Left ventricle myocardium inferior (tissue), 1 donor: ENCODE measurements at places on chromosomes 12 and 14.

GRCh38 chr12:128942960-128943477 lies 89.7 kb downstream of the GLT1D1 start:
- no peak for DNase-seq

- no peak for DNase-seq
Observed at GRCh38 chr12:97927977-97928376, 465.4 kb downstream of the RMST start.

DNA sequence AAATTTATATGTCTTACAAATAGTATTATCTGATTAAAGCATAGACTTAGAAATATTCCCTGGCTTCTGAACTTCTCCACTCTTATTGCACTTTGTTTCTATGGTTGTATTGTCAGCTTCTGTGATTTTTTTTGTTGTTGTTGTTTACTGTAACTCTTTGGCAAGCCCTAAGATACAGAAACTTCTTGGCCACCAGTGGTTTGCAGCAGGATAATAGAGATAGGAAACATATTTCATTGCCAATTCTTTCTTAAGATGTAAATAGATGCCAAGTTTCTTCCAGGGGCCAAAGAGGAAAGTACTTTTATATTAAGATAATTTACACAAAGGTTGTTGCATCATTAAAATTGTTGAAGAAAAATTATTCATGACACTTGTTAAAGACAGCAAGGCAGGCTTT lies 123.8 kb downstream of the PTPRB start:
- no peak for DNase-seq

DNA sequence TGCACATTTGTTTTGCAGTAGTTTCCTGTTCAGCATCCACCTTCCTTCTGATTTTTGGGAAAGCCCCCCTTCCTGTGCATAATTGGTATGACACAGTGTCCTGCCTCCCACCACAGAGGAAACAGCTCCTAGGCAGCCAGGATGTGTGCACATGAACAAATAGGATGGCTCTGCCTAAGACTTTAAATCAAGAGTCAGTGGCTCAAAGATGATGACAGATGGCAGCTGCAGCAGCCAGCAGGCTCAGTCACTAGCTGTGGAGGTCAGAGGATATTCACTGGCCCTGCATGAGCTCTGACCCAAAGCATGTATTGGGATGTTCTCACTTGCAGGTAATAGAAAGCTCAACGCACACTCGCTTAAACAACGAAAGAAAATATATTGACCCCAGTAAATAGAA lies 90.3 kb downstream of the KCNK10 start:
- DNase-seq = no peak

DNA sequence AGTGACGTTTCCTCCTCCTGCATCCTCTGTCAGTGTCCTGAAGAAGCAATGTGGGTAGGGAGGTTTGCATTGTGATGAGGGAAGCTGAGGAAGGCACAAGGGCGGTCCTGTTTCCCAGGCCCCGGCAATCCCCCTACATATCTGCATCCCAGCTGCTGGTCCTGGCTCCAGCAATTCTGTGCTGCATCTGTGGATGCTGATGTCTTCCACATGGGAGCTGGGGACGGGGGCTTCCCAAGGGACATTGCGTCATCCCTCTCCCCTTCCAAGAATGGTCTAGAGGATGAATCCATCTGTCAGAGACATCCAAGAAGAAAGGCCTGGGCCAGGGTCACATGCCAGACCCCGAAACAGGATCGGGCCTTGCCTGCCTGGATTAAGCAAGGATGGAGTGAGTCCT lies 52.1 kb downstream of the TSPAN11 start:
- peak; percentile 77 for DNase-seq

DNA sequence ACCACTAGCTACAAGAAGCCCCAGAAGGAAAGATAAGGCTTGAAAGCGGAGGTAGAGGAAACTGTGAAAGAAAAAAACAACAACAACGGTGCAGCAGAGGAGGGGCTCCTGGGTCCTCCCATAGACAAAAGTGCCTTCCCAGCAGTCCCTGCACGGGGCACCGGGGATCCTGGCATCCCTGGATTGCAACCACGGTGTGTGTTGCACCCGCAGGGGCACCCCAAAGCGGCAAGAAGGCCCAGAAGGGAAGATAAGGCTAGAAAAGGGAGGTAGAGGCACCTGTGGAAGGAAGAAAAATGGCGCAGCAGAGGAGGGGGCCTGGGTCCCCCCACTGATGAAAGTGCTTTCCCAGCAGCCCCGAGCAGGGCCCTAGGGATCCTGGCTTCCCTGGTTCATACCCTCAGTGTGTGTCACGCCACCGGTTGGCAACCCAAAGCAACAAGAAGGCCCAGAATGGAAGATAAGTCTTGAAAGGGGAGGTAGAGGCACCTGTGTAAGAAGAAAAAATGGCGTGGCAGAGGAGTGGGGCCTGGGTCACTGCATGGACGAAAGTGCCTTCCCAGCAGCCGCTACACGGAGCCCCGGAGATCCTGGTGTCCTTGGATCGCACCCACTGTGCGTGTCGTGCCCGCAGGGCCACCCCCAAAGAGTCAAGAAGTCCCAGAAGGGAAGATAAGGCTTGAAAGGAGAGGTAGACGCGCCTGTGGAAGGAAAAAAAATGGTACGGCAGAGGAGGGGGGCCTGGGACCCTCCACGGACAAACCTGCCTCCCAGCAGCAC lies 281.0 kb downstream of the ALG10 start:
- no peak for DNase-seq

- no peak for DNase-seq
Observed at GRCh38 chr12:52846356-52846970, 2.3 kb downstream of the KRT78 start.

GRCh38 chr14:33297565-33297964 lies 358.9 kb downstream of the NPAS3 start:
- DNase-seq = no peak

GRCh38 chr14:20551606-20552005 lies 9.2 kb downstream of the RNASE9 start:
- DNase-seq = no peak

GRCh38 chr12:24561882-24562770 lies 386.8 kb downstream of the BCAT1 start:
- peak; percentile 71 for DNase-seq

GRCh38 chr12:95674631-95675030 lies 115.9 kb downstream of the NTN4 start:
- DNase-seq = no peak

DNA sequence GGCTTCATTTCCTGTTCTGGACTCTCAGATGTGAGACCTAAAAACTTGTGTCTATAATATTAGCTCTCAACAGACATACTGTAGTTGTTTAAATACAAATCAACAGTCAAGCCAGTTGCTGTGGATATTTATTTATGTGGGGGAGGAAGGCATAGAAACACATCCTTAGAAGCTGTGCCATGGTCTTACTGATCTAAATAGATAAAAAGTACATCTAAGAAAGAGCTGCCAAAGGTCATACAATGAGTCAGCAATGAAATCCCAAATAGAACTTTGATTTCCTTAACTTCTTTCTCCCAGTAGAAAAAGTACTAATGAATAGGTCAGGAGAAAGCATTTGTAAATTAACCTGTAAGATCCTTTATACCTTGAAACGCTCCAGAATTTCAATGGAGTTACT lies 185.1 kb downstream of the AKAP6 start:
- DNase-seq = no peak

DNA sequence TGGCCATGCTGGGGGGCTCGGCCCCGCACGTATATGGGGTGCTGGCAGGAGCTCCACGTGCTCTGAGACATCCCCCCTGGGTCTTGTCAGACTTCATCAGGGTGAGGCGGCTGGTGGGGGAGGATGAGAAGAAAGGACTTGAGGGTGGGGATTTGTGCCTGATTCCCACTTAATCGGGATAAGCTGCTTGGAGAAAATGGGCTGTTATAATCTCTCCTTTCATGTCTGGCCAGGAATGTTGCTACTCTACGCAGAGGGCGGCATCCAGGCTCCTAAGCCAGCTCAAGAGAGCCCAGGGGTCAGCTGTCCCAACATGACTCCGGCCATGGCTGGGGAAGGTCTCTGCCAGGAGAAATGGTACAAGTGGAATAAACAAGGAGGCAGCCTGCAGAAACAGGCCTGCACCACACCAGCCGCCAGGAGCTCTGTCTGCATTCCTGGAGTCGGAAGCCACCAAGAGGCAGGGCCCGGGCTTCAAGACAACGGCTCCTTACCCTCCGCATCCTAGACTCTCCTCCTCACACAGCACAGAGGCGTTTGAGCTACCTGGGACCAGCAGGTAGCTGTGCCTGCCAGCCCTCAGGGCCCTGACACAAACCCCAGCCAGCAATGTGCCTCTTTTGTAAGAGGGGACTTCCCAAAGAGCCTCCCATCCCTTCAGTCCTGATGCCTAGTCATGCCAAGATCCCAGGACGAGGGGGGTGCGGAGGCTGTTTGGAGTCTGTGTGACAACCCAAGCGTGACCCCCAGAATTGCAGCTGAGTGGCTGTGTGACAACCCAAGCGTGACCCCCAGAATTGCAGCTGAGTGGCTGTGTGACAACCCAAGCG lies 195.8 kb upstream of the DIO3 start:
- DNase-seq = no peak

DNA sequence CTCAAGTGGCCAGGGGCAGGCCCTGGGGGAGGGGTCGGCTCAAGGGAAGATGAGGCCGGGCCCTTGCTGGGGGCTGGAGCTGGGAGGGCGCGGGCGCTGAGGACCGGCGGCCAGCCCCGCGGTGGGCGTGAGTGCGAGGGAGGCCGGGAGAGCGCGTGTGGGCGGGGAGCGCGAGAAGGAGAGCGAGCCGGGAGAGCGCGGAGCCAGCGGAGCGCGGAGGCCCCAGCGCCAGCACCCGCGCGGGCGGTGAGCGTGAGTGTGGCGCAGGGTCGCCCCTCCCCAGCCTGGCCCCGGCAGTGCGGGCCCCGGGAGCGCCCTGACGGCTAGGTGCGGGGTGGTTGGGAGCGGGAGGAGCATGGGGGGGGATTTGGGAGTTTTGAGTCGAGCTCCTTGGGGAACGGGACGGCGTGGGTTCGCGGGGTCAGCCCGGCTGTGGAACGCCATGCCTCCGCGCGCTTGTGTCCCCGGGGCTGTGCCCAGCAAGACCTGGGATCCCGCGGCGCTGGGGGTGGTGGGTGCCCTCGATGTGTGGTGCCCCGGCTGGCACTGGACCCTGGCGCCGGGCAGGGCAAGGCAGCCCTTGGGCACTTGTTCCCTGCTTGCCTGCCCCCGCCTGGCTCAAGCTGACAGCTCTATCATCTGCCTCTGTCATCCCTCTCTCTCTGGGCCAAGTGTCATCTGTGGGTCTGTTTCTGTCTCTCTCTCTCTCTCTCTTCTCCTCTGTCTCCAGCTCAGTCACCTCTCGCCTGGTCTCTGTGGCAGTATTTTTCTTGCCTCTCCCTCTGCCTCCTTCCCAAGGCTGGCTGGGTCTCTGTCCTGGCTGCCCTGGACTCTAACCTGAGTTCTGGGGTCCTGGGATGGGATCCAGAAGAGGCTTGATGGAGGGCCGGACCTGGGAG lies at the start of gene LBHD2:
Gene LBHD2, plus strand, starts transcription at position 190 of the 899 bp plus-strand sequence. CDS start 1,803 bp downstream, outside the sequence.
- no peak for DNase-seq

GRCh38 chr12:27260746-27261145 lies 16.7 kb downstream of the STK38L start:
- DNase-seq = no peak

DNA sequence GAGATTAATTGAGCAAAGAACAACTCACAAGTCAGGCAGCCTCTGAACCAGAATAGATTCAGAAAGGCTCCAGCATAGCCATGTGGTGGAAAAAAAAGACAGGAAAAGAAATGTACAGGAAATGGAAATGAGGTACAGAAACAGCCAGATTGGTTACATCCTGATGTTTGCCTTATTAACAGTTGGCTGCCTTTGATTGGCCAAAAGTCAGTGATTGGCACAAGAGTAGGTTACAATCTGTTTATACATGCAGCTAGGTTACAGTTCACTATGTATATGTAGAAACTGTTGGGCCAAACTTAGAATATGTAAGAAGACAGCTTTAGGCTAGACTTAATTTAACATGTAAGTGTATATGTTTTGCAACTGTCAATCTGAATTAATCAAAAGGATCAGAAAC lies 118.9 kb downstream of the UNC79 start:
- no peak for DNase-seq

- DNase-seq = no peak
Observed at GRCh38 chr14:91390165-91390778, 27.3 kb downstream of the CCDC88C start.
